ENCODE measurements at places on chromosomes 16 and 17. TPM values are rescaled to one million over a fixed set of nuclear protein-coding genes. Genes with fewer than 3 reads are reported as not detected.
A peak's percentile ranks its signal among the peaks of the same experiment; 100 is the strongest.

DNA sequence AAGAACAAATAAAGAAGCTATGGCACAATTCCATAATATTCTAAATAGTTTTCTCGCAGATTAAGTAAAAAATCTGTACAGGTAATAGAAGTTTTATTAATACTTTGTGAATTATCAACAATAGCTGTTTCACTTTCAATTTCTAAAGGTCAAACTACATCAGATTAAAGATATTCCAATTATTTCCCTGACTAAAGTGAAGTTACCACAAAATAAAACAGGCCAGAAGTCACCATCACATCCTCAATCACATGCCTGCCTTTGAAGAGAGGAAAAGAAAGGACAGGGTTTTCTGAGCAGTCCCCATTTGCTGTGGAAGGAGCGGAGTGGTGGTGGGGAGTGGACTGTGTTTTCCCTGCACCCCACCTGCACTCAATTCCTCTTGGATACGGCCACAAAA, 11.1 kb downstream of the ITFG1 start:
- no peaks in the 10 kb centered on the region for H3K36me3 ChIP-seq
- no peak overlapping the region for H3K27ac ChIP-seq
- no peaks in the 10 kb centered on the region for H3K4me1 ChIP-seq
- DNase-seq, result no peak
- no peak overlapping the region for H3K4me3 ChIP-seq
- no peaks in the 10 kb centered on the region for H3K27me3 ChIP-seq

DNA sequence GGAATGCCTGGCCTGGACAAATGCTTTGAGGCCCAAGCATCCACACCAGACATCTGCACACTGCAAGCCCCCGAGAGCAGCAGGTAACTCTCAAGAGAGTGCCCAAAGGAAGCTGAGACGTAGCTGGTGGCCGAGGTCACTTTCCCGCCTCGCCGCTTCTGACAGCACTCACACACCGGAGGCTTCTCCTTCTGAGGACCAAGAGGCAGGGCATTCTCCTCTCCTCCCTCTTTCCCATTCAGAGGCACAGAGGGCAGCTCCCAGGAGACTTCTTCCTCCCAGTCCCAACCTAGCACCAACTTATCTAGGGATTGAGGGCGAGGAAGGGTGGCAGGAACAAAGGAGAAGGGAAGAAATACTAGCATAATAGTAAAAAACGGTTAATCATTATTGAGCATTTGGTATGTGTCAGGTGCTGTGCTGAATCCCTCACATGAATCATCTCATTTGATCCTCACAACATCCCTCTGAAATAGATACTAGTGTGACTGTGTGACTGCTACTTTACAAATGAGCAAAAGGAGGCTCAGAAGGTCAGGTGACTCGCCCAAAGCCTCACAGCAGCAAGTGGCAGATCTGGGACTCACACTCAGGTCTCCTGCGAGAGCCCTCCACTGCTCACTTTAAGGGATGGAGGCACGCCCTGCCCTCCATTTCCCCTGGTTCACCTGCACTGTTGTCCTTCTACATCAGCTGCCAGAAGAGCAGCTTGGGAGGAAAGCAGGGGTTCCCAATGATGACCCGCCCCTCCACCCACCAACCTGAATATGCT, 41.8 kb downstream of the MYO18A start:
- H3K27me3 ChIP-seq, result peaks cover 16% of the 10 kb centered on the region
- DNase-seq, result peak; percentile 42
- peak overlapping the region; percentile 93 for H3K27ac ChIP-seq
- peak overlapping the region; percentile 94 for H3K4me3 ChIP-seq

Gene EPX
- not detected for total RNA-seq

Gene RUNDC3A
- total RNA-seq, result 282 TPM

- no peak overlapping the region for H3K27ac ChIP-seq
- no peak overlapping the region for H3K4me3 ChIP-seq
- no peak for DNase-seq
- no peaks in the 10 kb centered on the region for H3K36me3 ChIP-seq
- peaks cover 4% of the 10 kb centered on the region for H3K27me3 ChIP-seq
- H3K4me1 ChIP-seq, result peaks cover 13% of the 10 kb centered on the region
Observed at GRCh38 chr17:20092261-20092867, 83.2 kb downstream of the SPECC1 start.

DNA sequence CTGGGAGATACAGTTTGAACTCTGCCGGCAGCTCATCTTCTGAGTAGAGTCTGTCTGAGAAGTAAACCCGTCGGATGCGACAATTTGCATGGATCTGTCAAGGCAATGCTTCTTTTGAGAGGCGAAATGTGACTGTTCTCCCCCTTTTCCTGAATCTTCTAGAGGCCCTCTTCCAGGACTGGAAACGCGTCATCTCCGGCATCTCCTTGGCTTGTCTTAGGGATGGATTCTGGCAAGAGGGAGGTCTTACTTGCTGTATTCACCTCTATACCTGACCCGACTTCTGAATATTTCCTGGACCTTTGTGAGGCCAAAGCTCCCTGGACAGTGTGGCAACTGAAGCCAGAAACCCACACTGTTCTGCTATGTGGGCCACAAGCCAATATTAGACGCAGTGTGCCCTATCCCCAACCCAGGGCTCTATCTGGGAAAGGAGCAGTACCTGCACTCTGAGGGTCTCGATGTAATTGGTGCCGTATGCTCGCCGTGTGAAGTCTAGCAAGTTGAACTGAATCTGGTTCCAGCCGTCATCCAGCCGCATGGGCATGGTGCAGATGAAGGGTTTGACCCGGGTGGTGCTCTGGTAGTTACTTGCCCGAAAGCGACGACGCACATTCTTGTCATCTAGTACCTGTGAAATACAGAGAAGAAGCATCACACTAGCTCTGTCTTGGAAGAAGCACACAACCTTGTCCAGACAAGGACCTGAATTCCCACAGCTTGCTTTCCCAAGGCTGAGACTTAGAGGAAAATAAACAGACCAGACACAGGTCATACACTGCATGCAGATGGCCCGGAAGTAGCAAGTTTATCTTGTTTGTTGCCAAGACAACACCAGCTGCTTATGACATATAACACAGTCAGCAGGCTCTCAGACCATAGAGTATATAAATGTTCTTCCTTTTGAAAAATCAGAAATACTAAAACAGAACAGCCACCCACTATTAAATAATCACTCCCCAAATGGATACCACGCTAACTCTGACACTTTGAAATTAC, 14.1 kb downstream of the CFAP20 start:
- H3K36me3 ChIP-seq, result peaks cover 14% of the 10 kb centered on the region
- no peak for DNase-seq
- no peak overlapping the region for H3K4me3 ChIP-seq
- H3K27ac ChIP-seq, result no peak overlapping the region

GRCh38 chr16:73058616-73059409, 10.9 kb upstream of the ZFHX3 start:
- H3K4me3 ChIP-seq, result peak overlapping the region; percentile 83
- peaks cover 38% of the 10 kb centered on the region for H3K4me1 ChIP-seq
- peak; percentile 71 for DNase-seq
- peaks cover 27% of the 10 kb centered on the region for H3K27me3 ChIP-seq
- H3K36me3 ChIP-seq, result peaks cover 6% of the 10 kb centered on the region

DNA sequence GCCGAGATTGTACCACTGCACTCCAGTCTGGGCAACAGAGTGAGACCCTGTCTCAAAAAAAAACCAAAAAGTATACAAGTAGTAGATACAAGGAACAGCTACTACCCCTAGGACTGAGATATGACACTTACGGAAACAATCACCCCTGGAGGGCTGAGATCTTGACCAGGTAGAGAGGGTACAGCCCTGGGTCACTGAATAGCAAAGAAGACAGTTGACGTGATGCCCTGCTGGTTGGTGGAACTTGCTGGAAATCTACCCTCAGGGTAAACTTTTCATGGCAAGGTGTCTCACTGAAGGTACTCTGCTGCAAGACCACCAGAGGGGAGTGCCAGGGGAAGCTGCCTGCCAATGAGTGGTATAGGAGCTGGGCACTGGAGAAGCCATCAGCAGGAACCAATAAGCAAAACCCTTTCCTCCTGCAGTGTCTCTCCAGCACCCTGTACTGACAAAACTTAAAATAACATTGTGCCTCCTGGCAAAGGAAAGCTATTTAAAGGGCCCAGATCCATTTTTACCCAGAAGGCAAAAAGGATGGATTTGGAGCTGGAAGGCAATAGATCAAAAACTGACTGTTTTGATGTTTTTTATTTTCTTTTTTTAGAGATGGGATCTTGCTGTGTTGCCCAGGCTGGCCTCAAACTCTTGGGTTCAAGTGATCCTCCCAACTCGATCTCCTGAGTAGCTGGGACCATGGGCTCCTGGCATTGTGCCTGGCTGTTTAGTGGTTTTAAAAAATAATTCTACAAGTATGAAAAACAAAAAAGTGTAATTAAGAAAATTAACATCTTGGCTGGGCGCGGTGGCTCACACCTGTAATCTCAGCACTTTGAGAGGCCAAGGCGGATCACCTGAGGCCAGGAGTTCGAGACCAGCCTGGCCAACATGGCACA, 11.3 kb upstream of the PDXDC1 start:
- H3K27ac ChIP-seq, result no peak overlapping the region
- no peaks in the 10 kb centered on the region for H3K36me3 ChIP-seq
- no peaks in the 10 kb centered on the region for H3K4me1 ChIP-seq
- no peak for DNase-seq
- no peak overlapping the region for H3K4me3 ChIP-seq
- peaks cover 2% of the 10 kb centered on the region for H3K27me3 ChIP-seq

Gene ST6GALNAC2
- total RNA-seq, result 0.32 TPM

Gene CACNG4
- total RNA-seq, result 105 TPM

Measured in glutamatergic neuron (in vitro differentiated cells).